ENCODE measurements at places on chromosomes 6 and 20.
A peak's percentile ranks its signal among the peaks of the same experiment; 100 is the strongest.

GRCh38 chr20:53243152-53243551, 271.0 kb downstream of the TSHZ2 start:
- H3K27me3 ChIP-seq: no peaks in the 10 kb centered on the region
- no peak overlapping the region for H3K27ac ChIP-seq
- H3K36me3 ChIP-seq: no peaks in the 10 kb centered on the region
- no peaks in the 10 kb centered on the region for H3K4me1 ChIP-seq
- no peak for DNase-seq
- H3K4me3 ChIP-seq: no peak overlapping the region

GRCh38 chr6:160788806-160789205, 86.8 kb downstream of the PLG start:
- H3K27ac ChIP-seq: no peak overlapping the region
- H3K4me1 ChIP-seq: no peaks in the 10 kb centered on the region
- no peak for DNase-seq
- H3K27me3 ChIP-seq: no peaks in the 10 kb centered on the region
- no peak overlapping the region for H3K4me3 ChIP-seq

DNA sequence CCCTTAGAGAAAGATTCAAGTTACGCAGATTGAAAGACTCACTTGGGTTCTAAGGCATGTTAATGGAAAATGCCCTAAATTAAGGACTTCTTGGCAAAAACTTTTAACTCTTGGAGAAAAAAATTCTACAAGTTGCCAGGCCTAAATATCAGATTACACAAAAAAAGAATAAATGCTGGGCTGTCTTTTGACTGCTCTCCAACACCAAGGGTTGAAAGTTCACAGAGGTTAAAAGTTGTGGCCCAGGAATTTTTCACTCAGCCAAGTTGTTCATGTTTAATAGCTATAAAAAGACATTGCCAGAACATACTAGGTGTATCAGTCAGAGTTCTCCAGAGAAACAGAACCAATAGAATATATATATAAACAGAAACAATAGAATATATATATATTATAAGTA, 268.4 kb upstream of the PRND start:
- H3K36me3 ChIP-seq: no peaks in the 10 kb centered on the region
- no peak overlapping the region for H3K27ac ChIP-seq
- H3K4me1 ChIP-seq: no peaks in the 10 kb centered on the region

DNA sequence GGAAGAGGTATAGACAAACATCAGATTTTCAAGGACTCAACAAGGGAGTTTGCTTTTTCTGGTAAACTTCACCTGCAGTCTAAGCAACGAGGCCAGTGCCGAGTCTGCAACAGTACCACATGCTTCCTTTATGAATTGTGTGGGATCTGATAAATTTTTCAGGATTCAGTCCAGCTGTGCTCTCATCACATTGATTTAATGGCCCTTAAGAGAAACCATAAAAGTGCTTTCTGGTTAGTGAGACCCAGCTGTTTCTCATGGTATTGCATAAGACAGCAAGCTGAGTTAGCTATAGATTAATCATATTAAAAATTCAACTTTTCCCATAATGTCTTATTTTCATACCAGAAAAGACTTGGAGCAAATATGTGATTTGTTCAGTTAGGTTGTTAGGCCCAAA, 291.4 kb downstream of the CENPW start:
- no peaks in the 10 kb centered on the region for H3K4me1 ChIP-seq
- H3K27ac ChIP-seq: no peak overlapping the region
- H3K4me3 ChIP-seq: no peak overlapping the region
- no peaks in the 10 kb centered on the region for H3K27me3 ChIP-seq
- no peak for DNase-seq

DNA sequence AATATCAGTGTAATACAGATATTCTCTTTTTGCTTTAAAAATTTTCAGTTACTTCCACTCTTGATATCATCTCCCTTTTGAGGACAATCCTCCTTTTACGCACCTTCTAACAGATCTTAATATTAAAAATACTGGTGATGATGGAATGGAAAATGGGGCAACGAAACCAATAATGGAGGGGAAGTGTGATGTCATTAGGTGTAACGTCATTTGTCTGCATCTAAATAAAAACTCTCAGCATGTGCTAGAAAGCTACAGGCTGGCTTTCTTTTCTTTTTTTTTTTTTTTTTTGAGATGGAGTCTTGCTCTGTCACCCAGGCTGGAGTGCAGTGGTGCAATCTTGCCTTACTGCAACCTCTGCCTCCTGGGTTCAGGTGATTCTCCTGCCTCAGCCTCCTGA, 66.5 kb downstream of the IYD start:
- H3K4me1 ChIP-seq: no peaks in the 10 kb centered on the region
- no peak overlapping the region for H3K4me3 ChIP-seq
- no peaks in the 10 kb centered on the region for H3K36me3 ChIP-seq
- no peak for DNase-seq
- no peaks in the 10 kb centered on the region for H3K27me3 ChIP-seq

GRCh38 chr6:15372932-15373331, 127.1 kb downstream of the JARID2 start:
- no peak overlapping the region for H3K4me3 ChIP-seq
- H3K27ac ChIP-seq: no peak overlapping the region
- H3K27me3 ChIP-seq: no peaks in the 10 kb centered on the region
- H3K36me3 ChIP-seq: no peaks in the 10 kb centered on the region
- H3K4me1 ChIP-seq: peaks cover 27% of the 10 kb centered on the region

DNA sequence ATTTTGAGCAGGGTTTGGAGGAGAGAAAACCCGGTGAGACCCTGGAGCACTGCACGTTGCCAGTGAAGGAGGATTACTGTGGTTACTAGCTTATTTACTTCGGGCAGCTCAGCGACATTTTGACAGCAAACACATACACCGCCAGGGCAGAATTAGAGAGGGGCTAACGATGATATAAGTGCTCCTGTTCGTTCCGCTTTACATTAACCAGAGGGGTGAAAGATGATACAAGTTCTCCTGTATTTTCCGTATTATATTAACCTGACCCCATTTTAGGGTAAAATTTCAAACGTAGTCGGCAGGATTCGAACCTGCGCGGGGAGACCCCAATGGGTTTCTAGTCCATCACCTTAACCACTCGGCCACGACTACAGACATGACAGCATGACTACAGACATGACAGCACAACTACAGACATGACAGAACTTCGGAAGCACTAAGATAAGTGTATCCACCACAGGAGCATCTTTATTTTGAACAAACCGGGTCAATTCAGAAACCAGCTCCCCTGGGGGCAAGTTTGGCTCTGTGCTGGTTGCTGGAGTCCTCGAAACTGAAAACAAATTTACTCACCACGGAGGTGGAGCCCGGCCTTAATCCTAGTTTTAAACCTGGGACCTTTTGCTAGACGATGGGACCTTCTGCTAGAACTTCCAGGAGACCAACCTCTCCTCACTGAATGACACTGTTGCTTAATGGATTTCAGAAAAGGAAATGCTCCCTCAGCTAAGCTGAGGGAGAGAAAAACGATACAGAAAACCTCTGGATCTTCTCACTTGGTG, 80.4 kb upstream of the ZNF184 start:
- H3K27ac ChIP-seq: no peak overlapping the region
- no peaks in the 10 kb centered on the region for H3K36me3 ChIP-seq
- H3K27me3 ChIP-seq: peaks cover 100% of the 10 kb centered on the region
- H3K4me3 ChIP-seq: no peak overlapping the region

DNA sequence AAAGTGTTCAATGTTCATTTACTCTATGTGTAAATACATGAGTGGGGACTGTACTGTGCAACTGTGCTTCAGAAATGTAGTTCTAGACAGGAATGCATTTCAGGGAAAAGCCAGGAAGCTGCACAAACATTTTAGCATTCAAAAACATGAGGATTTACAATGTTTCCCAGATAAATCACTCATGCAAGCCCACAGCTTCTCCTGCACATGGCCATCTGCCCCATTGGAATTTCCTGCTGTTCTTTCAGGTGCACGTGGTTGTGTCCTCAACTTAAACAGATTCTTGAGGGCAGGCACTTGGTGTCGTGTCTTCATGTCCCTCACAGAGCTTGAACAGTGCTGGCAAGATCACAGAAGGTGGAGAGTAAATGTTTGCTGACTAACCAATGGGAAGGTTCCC, 101.5 kb downstream of the UNC5CL start:
- DNase-seq: no peak
- no peaks in the 10 kb centered on the region for H3K27me3 ChIP-seq
- no peak overlapping the region for H3K27ac ChIP-seq

DNA sequence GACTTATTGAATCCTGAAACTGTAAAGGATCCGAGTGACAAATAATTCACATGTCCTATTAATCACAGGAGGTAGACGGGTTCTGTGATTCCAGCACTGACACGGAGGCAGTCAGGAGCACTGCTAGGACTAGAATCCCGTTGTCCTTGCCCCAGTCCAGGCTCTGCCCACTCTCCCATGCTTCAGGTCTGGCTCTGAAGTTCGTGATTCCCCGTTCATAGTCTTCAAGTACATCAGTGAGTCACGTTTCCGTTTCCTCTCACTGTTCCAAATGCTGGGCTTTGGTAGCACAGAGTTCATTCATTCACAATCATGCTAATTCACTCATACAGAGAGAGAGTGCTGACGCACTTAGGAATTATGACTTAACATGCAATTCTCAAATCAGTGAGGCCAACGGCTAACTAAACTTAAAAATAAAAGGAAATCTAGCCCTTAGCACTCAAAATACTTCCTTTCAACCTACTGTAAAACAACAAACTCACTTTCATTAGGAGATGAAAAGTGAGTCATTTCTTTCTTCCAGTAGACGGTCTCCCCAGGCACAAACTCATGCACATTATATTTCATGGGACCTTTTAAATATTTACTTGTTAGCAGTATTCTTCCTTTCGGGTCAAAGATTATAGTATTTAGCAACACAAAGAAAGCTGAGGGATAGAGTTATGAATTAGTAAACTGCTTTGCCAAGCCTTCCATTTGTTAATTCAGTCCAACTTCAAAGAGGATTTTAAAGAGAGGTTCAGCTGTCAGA, 94.0 kb upstream of the NHSL1 start:
- no peaks in the 10 kb centered on the region for H3K27me3 ChIP-seq
- no peak overlapping the region for H3K4me3 ChIP-seq
- no peaks in the 10 kb centered on the region for H3K36me3 ChIP-seq
- peak; percentile 77 for DNase-seq
- peaks cover 9% of the 10 kb centered on the region for H3K4me1 ChIP-seq

DNA sequence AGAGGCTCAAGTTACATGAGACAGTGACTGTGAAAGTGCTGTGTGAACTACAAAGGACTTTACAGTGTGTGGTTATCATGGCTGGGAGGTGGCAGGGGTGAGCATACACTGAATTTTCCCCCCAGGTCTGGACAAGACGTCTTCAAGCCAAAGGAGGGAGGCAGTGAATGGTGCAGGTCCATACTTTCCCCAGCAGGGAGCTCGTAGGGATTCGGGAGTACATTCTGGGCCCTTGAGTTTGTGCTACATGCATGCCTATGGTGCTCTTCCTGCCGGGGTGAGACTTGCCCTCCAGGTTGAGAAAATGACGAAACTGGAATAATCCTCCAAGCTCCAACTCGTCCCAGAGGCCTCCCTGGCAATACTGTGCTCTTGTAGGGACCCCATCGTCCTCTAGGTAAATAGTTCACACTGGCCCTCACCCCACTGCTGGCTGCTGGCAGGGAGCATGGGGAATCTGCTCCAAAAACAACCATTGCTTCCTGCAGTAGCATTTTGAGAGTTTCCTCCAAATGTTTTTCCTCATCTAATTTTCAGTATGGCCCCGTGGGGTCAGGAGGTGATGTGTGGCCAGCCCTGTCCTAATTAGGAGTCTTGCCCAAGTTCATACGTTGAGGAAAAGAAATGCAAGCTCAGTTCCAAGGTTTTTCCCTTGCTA, 57.6 kb downstream of the ZNF831 start:
- no peak overlapping the region for H3K4me3 ChIP-seq
- H3K27me3 ChIP-seq: peaks cover 32% of the 10 kb centered on the region
- DNase-seq: no peak

GRCh38 chr6:125228981-125229479, 72.7 kb downstream of the HDDC2 start:
- H3K4me3 ChIP-seq: peak overlapping the region; percentile 18
- H3K27ac ChIP-seq: no peak overlapping the region
- no peaks in the 10 kb centered on the region for H3K36me3 ChIP-seq
- H3K27me3 ChIP-seq: no peaks in the 10 kb centered on the region

DNA sequence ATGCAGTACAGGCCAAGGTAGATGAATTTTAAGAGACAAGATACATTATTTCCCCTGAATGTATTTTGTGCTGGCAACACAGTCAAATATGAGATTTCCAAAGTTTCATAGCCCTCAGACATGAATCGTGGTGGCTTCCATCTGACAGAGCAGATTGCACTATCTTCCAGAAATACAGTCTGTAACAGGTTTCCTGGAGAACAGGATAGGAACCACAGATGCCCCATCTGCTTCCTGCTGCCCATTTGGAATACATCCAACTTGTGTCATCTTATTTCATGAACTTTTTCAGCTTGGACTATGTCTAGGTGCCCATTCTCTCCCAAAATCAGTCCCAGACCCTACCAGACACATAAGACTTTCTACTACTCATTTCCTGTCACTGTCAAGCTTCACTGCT, 426.0 kb downstream of the KIF16B start:
- H3K4me1 ChIP-seq: no peaks in the 10 kb centered on the region
- DNase-seq: no peak
- no peak overlapping the region for H3K4me3 ChIP-seq
- no peak overlapping the region for H3K27ac ChIP-seq
- H3K36me3 ChIP-seq: no peaks in the 10 kb centered on the region

DNA sequence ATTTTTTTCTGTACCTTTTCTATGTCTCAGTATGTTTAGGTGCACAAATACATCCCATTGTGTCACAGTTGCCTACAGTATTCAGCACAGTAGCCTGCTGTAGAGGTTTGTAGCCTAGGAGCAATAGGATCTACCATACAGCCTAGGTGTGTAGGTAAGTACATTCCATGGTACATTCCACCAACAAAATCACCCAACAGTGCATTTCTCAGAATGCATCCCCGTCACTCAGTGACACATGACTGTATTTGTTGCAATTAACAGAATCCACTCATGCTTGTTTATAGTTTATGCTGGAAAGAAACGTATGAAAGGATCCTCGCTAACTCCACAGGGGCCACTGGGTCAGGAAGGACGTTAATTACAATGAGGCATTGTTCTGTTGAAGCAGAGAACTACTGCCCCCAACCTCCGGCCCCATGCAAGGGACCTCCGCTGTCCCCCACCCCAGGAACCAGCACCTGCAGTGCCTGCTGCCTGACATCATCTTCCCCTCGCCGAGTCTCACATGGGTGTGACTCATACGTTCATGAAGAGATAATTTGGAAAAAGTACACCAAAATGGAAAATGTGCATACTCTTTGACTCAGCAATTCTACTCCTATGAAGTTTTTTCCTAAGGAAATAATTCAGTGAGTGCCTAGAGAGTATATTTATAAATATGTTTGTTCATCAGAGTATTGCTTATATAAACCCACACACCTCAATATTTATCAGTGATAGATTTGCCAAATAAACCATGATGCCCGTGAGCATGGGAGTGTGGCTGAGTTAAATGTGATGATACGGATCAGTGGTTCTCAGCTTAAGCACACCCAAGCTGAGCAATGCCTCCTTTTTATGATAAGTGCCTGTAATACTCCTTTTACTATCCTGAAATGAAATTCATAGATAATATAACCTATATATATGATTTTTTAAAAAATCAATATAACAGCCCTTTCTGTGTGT, 156.4 kb upstream of the ECI2 start:
- H3K4me3 ChIP-seq: no peak overlapping the region
- no peak for DNase-seq
- no peaks in the 10 kb centered on the region for H3K27me3 ChIP-seq
- H3K27ac ChIP-seq: no peak overlapping the region
- no peaks in the 10 kb centered on the region for H3K36me3 ChIP-seq
- no peaks in the 10 kb centered on the region for H3K4me1 ChIP-seq
